ENCODE measurements at places on chromosomes 4 and X.

GRCh38 chr4:102522031-102522440 is 20.9 kb downstream of the NFKB1 start:
- no peak for DNase-seq

DNA sequence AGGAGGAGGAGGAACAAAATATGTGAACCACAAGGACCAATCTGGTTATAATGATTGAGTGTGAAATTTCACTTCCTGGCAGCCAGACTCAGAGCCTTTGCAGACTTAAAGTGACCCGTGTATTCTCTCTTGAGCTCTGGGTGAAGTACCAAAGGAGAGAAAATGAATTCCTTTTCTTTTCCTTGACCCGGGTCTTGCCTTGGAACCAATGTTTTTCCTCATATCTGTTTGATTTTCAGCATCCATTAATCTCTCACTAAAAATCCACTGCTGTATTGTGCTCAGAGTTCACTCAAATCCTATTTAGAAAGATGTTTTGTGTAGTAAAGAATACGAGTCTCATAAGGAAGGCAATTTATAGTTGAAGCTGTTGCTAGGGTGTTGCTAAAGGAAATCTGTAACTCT is 78.3 kb upstream of the C1QTNF7 start:
- no peak for DNase-seq

- DNase-seq: no peak
Measured at GRCh38 chr4:65538571-65538970, 131.7 kb downstream of the EPHA5 start.

DNA sequence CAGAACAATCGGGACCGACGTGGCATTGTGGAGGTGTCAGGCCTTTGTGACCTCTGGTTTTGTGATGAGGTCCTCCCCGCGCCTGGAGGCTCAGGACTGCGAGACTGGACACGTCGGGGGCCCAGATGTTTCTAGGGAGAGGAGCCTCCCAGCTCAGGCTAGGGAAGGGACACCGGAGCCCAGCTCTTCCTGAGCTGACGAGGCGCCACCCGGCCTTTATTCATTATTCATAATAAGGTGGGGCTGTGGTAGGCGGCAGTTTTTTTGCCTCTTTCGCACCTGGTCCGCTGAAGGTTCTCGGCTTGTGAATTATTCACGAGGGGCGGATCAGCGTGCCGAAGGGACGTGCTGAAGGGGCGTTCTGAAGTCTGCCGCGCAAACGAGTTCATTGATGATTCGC is 2.3 kb upstream of the UBA1 start:
- DNase-seq: peak; percentile 26

- no peak for DNase-seq
Measured at GRCh38 chrX:54950730-54951375, 30.2 kb downstream of the TRO start.

- DNase-seq: no peak
Measured at GRCh38 chr4:92381616-92382015, 77.8 kb downstream of the GRID2 start.

DNA sequence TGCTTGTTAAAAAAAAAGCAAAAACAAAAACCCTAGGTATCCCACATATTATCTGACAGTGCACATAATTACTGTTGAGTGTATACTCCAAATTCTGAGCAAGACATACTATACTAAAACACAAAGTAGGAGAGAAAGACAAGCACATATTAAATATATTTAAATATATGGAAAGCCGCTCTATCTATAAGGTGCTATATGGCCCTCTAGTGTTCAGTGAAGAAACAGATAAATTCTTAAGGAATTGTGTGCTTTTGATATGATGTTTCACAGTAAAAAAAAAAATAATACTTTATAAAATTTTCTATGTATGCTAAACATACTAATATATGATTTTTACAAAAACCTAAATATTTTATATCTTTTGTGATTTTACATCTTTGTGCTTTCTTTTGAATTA is 137.8 kb downstream of the FBXW7 start:
- DNase-seq: no peak

- no peak for DNase-seq
Measured at GRCh38 chr4:174946246-174946645, 28.1 kb downstream of the ADAM29 start.

DNA sequence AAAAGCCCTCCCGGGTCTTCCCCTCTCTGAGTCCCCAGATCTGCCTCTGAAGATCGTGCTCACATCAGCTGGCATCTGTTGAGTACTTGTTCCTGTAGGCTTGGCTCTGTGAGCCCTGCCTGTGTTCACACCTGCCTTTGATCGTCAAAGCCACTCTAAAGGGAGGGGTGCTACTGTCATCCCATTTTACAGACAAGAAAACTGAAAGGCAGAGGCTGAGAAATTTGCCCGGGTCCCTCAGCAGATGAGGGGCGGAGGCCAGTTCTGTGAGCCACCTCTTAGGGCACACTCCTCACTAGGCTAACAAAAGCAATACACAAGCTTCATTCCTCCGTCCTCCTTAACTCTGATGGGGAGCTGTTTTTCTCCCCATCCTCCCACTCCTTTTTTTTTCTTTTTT is 655 bp downstream of the CYTL1 start:
- no peak for DNase-seq

GRCh38 chrX:55260806-55261205 is 3.9 kb downstream of the PAGE3 start:
- no peak for DNase-seq

DNA sequence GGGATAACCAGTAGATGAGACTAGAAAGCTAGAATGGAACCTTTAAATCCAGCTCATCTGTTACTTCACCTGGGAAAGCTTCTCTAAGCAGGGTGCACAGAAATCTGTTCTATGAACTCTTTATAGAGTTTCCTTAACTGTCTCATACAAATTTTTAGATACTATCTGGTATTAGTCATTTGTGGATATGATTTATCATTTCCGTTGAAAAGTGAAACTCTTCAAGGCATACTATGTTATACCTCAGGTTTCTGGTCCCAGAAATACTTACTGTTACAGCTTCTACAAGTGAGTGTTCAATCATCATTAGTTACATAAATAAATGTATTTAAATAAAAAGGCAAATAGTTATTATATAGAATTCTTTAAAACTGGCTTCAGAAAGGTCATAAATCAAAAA is 298.3 kb upstream of the AGA start:
- DNase-seq: no peak

DNA sequence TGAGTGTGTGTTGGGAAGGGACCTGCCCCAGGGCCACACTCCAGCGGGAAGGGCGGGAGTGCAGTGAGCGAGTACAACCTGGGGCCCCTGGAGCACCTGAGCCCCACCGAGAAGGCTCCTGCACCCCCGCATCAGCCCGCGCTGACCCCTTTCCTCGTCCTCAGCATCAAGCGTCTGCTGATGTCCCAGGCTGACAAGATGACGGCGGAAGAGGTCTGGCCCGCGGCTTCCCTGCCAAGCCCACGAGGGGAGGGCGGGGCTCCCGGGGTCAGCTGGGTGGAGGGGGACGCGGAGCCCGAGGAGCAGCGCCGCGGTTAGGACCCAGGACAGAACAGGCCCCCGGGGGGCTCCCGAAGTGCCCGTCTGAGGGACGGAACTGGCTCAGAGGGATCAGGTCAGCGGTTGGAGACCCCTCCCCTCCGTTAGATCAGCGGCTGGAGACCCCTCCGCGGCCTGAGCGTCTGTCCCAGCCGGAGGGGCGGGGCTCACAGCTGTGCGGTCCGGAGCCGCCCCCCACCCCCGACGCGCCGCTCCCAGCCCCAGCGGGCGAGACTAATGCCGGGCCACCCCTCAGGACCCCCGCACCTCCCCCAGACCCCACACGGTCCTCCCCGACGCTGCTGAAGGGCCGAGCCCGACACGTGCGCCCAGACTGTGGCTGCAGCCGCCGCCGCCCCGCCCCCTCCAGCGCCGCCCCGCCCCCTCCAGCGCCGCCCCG is 6.7 kb downstream of the MYL5 start:
- DNase-seq: peak; percentile 27

DNA sequence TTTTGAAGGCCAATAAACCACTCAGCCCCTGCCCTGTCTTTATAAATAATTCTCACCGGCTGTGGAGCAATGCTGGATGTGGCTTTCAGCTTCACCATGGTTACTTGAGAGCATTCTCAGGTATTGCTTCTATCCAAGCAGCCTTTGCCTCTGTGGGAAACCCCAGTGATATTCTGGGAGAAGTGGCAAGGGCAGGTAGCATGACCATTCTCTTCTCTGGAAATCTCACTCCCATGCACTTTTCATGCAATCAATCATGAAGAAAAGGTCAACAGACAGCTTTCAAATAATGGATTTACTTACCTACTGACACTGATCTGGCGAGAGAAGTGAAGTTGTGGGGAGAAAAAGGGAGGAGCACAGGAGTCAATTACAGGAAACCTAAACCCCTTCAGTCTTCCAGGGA is 49.5 kb downstream of the UNC5C start:
- no peak for DNase-seq

DNA sequence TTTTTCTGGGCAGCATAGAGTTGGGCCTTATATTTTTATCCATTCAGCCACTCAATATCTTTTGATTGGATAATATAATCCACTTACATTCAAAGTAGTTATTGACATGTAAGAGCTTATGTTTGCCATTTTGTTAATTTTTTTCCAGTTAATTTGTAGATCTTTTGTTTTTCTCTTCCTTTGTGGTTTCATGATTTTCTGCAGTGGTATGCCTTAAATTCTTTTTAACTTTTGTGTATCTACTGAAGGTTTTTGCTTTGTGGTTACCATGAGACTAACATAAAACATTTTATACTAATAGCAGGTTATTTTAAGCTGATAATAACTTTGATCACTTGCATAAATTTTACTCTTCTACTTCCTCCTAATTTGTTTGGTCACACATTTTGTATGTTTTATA is 140.8 kb upstream of the GATB start:
- DNase-seq: no peak

GRCh38 chrX:1111601-1112300 is 100.7 kb downstream of the CRLF2 start:
- DNase-seq: no peak

DNA sequence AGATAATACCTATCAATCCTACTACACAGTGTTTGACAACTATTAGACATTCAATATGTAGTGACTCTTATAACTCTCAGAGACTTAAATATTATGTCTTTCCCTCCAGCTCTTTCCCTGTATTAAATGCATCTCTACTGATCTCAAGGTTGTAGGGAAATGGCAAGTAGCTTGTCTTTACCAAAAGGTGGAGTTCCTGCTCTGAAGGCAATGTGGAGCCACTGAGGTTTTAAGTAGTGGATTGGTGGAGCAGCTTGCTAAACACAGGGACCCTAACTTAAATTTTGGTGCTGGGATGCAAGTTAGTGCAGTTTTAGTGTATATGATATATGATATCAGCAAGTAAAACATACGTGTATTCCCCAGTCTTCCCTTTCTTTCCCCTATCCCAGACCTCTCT is 13.1 kb downstream of the FNIP2 start:
- no peak for DNase-seq

DNA sequence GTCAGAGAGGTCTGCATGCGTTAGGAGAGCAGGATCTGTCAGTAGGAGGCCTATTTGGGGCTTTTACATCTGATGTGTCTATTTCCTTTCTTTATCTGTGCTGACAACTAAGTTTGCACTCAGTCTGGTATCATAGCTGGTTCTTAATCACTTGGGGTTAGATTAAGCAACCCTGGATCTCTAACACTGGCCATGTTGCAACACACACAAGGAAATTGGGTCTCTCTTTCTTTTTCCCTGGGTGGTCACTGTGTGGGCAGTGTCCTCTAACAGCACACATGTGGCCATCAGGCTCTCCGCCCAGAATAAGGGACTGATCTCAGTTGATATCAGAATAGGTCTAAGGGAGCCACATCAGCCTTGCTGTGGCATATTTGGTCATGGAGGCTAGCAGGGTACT is 38.9 kb downstream of the IGFBP7 start:
- no peak for DNase-seq

DNA sequence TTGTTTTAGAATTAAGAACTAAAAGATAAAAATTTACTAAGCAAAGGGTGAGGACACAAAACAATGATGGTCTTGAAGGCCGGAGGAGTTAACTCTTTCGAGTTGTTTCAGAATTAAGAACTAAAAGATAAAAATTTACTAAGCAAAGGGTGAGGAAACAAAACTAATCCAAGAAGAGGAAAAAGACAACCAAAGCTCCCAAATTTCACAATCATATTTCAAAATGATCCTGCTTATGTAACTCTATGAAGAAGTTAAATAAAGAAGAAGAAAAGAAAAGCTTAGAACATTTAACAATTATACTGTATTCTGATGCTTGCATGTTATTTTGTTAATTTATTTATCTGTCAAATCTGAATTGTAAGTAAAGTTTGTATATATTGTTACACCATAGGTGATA is 154.8 kb upstream of the SLIT2 start:
- no peak for DNase-seq

- DNase-seq: no peak
Measured at GRCh38 chr4:163701916-163702315, 207.4 kb downstream of the TMA16 start.

DNA sequence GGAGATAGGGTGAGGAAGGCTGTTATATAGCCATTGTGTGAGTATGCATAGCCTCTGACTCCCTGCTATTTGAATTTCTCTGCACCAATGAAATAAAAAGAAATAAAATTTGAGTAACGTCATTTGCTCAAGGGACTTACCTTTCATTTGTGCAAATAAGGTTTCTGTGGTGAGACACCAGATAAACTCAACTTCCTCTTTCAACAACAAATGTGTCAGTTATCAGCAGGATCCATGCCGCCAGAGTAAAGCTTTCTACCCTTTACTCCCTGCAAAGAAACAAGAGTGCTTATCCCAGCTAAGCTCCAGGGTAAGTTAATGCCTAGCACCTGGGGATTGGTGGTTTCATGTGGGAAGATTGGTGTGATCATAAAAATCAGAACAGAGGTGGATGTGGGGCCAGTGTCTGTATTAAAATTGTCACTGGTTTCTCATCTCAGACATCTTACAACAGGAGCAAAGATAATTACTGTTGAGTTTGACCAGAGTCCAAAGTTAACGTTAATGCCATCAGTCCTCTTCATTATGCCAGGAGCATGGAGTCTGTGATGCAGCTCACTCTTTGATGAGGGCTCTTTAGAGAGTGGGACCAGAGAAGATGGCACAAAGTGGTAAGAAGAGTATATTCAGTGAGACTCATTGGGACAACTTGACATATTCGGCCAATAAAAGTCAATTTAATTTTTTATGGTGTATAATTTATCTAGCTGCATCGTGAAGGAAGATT is at the start of gene P2RY10:
Gene P2RY10 (plus strand): TSS at position 206 of the 727 bp plus-strand sequence. CDS start 15,130 bp downstream, outside the sequence.
- no peak for DNase-seq

GRCh38 chr4:154018659-154019058 is 229.8 kb upstream of the SFRP2 start:
- DNase-seq: no peak

DNA sequence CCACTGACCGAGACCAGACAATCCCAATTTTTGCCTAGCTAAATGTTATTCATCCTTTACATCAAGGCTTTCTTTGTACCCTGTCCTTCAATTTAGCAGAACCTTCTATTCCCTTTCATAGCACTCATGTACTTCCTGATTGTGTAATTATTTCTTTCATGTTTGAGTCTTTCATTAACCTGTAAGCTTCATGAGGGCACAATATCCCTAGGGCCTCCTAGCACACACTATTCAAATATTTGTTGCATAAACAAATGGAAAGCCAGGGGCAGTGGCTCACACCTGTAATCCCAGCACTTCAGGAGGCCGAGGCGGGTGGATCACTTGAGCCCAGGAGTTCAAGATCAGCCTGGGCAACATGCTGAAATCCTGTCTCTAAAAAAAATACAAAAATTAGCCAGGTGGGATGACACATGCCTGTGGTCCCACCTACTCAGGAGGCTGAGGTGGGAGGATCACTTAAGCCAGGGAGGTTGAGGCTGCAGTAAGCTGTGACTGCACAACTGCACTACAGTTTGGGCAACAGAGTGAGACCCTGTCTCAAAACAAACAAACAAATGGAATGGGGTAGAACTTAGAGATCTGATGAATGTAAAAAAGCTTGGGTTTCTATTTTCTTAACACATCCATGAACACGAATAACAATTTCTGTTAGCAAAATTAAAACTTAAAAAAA is 59.0 kb downstream of the SAT1 start:
- no peak for DNase-seq
